ENCODE measurements at places on chromosomes 3 and 15.

- no peak for DNase-seq
These were observed 26.5 kb downstream of the EIF2AK4 start for GRCh38 chr15:39960411-39960810.

DNA sequence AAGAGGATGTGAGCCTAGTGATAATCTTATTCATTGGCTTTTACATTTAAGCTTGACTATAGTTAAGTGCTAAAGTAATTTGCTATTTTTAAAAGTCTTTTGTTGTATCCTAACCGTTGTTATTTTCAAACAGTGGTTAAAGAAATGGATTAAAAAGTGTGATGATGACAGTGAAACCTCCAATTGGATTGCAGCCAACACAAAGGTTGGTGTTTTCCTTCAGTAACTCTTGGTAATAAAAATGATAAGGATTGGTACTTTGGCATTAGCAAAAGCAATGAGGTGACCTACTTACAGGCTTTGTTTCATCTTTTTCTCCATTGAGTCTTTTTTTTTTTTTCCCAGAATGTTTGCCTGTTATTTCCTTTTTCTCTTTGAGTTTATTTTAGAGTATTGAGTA lies 87.5 kb upstream of the GOLGA6B start:
- no peak for DNase-seq

- no peak for DNase-seq
These were observed 1.2 kb downstream of the SHISA5 start for GRCh38 chr3:48502728-48503168.

DNA sequence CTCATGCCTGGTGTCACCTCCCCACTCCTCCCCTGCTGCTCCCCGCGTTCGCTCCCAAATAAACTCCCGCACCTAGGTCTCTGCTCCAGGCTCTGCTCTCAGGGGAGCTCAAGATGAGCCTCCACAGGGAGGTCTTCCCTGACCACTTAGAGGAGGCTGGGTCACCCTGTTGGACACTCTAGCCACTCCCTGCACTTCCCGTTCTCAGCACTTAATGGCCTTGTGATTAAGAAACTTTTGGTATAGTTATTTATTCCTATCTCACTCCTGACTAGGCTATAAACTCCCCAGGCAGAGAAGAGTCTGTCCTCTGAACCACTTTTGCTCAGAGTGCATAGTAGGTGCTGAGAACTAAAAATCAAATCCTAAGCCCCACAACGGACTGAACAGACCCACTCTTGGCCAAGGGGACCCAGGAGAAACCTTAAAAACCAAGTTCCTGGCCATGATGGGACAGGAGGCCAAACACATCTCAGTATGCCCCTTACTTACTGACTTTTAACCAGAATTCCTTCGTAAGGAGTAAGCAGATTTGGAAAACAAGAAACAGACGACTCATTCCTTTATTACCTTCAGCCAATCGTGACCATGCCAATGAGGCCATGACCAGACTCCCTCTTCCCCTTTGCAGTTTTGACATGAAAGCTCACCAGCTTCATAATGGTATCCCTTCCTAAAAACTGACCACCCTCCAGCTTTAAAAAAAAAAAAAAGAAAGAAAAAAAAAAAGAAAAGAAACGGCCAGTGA lies 69.0 kb upstream of the HRH1 start:
- DNase-seq, result peak; percentile 17

- no peak for DNase-seq
These were observed 89.6 kb upstream of the SNRK start for GRCh38 chr3:43196721-43197120.

- DNase-seq, result no peak
These were observed 66.8 kb upstream of the PTX3 start for GRCh38 chr3:157369727-157370421.

GRCh38 chr3:29324180-29324651 lies 43.3 kb downstream of the RBMS3 start:
- DNase-seq, result peak; percentile 67

DNA sequence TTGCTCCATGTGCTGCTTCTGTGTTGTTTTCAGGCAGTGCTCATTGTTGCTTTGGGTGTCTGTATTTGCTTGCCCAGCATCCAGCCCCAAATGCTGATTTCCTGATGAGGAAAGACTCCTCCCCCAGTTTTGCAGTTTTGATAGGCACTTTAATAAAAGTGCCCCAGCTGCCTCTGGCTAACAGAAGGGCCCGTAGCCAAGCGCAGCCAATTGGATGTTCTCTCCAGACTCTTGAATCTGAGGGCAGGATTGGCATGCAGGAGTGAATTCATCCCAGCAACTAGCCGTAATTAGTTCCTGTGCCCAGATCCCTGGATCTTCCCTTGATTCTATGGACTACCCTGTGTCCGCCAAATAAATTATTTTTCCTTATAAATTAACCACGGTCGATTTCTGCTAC lies 14.8 kb upstream of the SEMA5B start:
- DNase-seq, result no peak

GRCh38 chr3:52039426-52039825 lies 16.9 kb downstream of the DUSP7 start:
- DNase-seq, result no peak

DNA sequence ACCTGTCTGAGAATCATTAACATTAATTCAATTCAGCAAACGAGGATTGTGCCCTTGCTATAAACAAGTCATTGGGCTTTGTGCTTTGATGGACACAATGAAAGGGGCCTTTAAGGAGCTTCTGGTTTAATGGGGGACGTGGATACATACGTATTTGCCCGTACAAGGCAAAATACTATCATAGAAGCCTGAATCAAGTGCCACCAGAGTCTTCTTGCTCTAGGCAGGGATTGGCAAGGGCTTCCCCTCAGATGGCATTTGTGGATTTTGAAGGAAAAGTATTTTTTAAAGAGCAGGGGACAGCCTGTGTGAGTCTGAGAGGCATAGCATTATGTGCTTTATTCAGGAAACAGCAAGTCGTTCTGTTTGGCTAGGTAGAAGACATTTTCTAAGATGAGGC lies 83.7 kb upstream of the NEDD4 start:
- DNase-seq, result no peak

DNA sequence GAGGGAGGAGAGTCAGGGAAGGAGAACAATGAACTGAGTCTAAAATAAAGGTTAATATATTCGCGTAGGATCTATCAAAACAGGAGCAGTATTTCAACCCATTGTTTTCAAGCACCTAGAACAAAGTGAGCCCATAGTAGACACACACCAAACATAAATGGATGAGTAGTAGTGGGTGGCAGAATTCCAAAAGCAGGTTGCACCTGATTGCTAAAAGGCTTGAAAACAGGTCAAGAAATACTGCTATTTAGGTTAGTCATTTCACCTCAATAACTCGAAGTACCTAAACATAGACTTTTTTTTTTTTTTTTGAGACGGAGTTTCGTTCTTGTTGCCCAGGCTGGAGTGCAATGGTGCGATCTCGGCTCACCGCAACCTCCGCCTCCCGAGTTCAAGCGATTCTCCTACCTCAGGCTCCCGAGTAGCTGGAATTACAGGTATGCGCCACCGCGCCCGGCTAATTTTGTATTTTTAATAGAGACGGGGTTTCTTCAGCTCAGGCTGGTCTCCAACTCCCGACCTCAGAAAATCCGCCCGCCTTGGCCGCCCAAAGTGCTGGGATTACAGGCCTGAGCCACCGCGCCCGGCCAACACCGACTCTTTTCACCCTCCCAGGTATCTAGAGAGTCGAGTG lies 855 bp upstream of the ABHD5 start:
- no peak for DNase-seq

DNA sequence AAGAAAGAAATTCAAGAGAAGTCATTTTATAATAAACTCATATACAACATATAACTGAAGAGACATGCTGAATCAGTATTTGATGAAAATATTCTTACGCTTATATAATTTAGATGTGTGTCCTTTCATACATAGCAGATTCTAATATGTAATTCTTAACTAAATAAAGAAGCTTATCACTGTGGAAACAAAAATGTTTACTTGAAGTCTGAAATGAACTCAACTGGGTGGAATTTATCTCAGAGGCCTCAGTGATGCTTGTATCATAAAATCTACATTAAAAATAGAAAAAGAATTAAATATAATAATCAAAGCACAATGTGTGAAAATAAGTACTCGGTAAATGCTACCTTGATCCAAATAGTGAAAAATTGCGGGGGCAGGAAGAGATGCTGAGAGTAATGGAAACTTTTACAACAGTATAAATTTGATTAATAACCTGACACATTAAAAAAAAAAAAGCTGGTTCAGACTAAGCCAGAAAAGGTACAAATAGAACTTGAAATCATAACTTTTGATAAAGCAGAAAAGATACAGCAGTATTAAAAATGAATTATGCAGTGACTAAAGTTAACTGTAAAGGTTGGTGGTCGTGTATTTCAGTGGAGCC lies 12.0 kb upstream of the CBLB start:
- no peak for DNase-seq

DNA sequence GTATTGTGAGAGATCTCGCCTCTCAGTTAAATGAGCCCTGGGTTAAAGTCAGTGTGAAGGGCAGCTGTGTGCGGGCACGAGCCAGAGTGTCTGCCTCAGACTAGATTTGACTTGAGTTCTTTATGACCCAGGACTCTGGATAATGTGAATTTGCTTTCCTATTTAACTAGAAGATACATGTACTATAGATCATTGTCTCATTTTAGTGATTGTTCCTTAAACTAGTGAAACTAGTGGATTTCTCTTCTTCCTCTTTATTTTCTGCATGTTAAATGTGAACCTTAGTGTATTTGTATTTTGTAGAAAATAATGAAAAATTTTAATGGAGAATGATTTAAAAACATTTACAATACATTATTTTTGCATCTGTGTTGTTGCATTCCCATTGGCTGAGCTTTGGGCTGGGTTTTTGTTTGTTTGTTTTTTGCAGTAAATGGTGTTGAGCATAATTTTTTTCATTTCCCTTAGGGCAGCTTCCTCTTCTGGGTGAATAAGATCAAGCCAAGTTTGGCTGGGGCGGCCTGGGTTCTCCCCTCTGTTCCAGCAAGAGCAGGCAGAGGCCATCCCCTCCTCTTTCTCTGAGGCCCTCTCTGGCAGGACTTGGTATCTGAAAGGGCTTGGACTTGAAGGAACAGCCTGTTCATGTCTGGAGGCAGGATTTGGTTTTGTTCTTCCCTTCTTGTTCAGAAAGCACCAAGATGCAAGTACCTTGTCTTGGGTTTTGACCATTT lies 15.0 kb downstream of the GCSAM start:
- no peak for DNase-seq

GRCh38 chr3:39519554-39520288 lies 52.2 kb downstream of the MOBP start:
- DNase-seq, result no peak

GRCh38 chr15:38650936-38651327 lies 86.3 kb upstream of the RASGRP1 start:
- no peak for DNase-seq

- no peak for DNase-seq
These were observed 5.8 kb upstream of the MTMR10 start for GRCh38 chr15:30997270-30997669.

- no peak for DNase-seq
These were observed 23.6 kb upstream of the BSN start for GRCh38 chr3:49530701-49531100.

- peak; percentile 81 for DNase-seq
These were observed 245.1 kb upstream of the LRTM1 start for GRCh38 chr3:55172913-55173312.

DNA sequence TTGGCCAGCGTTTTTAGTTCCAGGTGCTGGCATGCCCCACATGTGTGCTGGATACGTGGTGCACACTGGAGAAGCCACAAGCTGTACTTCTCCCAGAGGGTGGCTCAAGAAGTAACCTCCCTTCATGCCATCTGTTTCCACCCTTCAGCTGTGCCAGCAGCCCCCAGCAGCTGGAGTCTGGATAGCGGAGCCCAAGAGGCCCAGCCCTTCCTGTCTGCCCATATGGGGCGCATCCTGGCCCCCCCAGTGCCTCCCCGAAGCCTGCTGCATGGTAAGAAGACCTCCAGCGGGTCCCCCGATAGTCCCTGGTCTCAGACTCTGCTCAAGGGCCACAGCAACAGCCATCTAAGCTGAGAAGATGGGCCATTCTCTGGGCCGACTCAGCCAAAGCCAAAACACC lies 5.8 kb upstream of the MANF start:
- DNase-seq, result no peak

- peak; percentile 38 for DNase-seq
These were observed 866.1 kb downstream of the NSUN3 start for GRCh38 chr3:94928921-94929320.

- no peak for DNase-seq
These were observed 28.7 kb downstream of the NPTN start for GRCh38 chr15:73604477-73604876.

DNA sequence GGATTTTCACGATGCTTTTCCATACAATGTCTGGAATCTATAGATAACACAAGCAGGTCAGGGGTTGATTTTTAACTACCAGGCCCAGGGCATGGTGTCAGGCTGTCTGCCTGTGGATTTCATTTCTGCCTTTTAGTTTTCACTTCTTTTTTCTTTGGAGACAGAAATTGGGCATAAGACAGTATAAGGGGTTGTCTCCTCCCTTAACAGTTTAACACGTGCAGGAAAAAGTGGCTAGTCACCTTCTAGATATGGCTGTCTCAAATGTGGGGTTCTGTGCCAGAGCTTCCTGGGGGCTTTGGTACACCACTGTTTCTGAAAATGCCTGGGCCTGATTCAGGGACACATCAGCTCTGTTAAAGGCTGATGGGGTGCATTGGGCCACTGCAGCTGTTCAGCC lies 7.4 kb upstream of the ZNF589 start:
- no peak for DNase-seq

GRCh38 chr3:161142486-161142885 lies 37.3 kb upstream of the B3GALNT1 start:
- peak; percentile 47 for DNase-seq

- DNase-seq, result no peak
These were observed 66.9 kb downstream of the BFSP2 start for GRCh38 chr3:133466531-133467386.

- peak; percentile 27 for DNase-seq
These were observed 885 bp downstream of the EFCC1 start for GRCh38 chr3:129001806-129002572.

GRCh38 chr3:138381413-138381901 lies 33.1 kb downstream of the MRAS start:
- peak; percentile 46 for DNase-seq

DNA sequence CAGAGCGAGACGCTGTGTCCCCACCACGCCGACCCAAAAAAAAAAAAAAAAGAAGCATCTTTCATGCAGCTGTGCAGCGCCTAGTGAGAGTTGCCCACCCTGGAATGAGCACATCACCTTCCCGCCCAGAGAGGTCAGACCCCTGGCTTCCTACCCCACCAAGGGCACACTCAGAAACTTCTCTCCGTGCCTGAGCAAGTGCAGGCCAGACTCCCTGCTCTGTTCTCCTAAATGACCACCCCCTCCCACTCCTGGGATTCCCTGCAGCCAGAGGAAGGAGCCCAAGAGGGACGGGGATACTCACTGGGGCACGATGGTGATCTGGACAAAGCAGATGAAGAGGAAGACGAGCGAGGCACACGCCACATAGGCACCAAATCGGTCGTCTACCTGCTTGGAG lies 116.0 kb downstream of the SEC22A start:
- no peak for DNase-seq

DNA sequence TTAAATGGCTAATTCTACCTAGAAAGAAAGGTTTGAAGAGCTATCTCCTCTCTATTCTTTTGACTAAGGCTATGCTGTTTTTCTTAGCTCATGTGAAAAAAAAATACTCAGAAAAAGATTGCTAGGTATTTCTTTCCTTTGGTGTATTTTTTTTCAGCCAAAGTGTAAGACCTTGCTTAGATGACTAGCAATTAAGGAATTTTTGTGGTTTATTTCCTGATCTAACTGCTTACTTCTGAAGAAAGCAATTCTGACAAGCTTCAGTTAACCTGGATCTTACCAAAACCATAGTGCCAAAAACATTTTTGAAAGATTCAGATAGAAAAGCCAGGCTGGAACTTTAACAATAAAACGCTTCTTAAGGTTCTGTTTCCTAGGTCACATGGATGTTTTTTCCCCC lies 315.6 kb downstream of the SOX2 start:
- DNase-seq, result peak; percentile 57
